ENCODE measurements at places on chromosomes 1 and 21.

GRCh38 chr1:244106176-244106575 is 55.1 kb downstream of the ZBTB18 start:
- no peak for DNase-seq

DNA sequence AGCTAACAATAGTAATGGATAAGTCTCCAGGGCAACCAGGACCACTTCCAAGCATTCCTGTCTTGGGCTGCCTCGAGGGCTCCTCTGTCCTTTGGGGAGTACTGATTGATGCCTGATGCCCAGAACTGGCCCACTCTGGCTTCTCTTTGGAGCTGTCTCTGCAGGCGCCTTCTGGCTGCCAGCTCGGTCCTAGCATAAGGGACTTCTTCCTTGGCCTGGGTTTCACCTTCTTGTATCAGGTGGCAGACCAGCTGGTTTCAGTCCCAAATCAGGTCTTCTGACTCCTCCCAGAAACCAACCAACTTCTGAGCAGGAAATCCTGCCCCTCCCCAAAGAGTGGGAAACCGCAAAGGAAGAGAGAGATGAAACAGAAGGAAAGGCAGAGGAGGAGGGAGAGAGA is 10.6 kb downstream of the G0S2 start:
- no peak for DNase-seq

DNA sequence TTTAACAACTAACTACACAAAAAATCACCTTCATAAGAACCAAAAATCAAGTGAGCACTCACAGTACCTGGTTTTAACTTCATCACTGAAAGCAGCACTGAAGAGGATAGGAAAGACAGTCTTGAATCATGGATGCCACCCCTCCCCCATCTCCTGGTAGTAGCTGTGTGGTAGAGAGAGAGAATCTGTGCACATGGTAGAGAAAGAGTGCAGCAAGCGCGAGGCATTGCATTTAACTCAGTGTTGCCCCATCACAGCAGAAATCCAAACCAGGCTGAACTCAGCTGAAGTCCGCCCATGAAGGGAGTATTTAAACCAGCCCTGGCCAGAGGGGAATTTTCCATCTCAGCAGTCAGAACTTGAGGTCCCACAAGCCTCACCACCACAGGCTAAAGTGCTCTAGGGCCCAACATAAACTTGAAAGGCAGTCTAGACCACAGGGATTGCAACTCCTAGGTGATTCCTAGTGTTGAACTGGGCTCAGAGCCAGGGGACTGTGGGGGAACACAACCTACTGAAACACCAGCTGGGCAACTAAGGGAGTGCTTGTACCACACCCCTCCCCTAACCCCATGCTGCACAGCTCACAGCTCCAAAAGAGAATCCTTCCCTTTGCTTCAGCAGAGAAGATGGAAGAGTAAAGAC is 38.4 kb downstream of the VAV3 start:
- no peak for DNase-seq

DNA sequence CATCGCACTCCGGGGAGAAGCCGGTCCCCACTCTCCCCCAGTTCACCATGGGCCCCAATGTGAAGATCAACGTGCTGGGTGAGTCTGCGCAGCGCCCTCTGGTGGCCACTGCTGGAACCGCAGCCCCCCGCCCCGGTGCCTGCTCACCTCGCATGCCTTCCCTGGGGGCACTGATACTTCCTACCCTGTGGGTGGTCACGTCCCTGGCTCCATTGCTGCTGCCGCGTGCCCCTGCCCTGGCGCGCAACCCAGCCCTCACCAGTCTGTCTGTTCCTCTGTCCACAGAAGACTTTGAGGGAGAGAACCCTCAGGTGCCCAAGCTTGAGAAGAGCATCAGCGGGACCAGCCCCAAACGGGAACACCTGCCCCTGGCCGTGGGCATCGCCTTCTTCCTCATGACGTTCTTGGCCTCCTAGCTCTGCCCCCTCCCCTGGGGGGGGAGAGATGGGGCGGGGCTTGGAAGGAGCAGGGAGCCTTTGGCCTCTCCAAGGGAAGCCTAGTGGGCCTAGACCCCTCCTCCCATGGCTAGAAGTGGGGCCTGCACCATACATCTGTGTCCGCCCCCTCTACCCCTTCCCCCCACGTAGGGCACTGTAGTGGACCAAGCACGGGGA is 7.6 kb downstream of the EFNA3 start:
- DNase-seq: peak; percentile 63

GRCh38 chr1:75412616-75413015 is 198.3 kb downstream of the SLC44A5 start:
- no peak for DNase-seq
